Activated naive CD4-positive, alpha-beta T cell (primary cell): ENCODE measurements at places on chromosomes 5 and 9.

DNA sequence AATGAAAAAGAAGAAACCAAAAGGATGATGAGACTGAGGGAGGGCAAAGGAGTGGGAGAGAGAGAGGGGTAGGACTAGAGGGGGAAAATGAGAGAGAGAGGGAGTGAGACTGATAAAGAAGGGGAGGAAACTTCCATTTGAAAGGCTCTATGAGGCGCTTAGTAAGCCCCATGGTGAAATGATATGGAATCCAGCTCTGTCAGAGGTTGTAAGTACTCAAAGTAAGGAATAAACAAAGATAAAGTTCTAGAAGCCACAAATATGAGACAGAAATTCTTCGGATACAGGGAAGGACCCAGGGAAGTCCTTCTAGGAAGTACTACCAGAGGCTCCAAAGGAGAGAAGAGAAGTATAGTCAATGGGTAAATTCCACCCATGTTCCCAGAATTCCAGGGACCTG lies 21.7 kb upstream of the VLDLR start:
- DNase-seq, result no peak

GRCh38 chr9:124137009-124137943 lies 120.5 kb upstream of the NEK6 start:
- DNase-seq, result no peak

DNA sequence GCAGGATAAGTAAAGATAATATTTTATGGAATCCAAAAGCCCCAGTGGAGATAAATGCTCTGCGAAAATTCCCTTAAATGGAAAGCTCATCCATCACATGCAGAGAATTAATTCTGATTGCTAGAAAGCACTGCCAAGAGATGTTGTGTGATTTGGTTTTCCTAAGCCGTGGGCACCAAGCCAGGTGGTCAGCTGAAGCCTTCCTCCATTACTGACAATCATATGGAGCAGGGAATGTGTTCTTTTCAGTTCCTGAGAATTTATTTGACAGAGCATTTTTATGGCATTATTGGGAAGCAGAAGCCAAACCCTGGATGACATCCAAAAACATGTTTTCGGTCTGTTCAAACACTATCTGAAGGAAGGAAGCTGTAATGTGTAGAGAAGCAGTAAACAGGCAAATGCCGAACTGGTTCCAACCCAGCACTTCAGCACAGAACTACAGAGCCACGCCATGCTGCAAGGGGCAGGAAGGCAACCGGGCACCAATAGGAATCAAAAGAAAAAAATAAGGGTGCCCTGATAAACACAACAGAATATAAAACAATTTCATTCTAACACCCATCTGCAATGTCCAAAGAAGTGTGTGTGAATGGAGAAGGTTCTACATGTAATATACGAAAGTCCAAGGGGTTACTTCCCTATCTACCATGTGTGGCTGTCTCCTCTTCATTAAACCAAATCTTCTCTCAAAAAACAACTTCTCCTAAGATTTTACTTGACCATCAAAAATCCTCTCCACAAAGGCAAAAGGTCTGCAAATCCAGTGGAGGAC lies 12.3 kb downstream of the ARSB start:
- no peak for DNase-seq

DNA sequence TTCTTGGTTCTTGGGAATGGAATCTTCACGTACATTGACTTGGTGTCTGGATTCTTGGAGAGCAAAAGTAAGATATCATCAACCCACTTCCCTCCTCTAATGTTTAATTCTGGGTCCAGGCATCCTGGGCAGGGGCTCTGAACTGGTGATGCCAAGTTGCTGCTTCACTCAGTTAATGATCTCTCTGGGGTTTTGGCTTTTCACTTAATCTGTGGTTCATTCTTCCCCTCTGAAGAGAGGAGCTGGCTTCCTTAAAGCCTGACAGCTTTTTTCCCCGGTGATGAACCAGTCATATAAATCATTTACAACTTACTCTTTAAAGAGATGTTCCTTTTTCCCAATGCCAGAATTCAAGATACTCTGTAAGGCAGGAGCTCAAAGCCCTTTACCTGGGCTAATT lies 65.9 kb downstream of the ARHGAP26 start:
- no peak for DNase-seq

DNA sequence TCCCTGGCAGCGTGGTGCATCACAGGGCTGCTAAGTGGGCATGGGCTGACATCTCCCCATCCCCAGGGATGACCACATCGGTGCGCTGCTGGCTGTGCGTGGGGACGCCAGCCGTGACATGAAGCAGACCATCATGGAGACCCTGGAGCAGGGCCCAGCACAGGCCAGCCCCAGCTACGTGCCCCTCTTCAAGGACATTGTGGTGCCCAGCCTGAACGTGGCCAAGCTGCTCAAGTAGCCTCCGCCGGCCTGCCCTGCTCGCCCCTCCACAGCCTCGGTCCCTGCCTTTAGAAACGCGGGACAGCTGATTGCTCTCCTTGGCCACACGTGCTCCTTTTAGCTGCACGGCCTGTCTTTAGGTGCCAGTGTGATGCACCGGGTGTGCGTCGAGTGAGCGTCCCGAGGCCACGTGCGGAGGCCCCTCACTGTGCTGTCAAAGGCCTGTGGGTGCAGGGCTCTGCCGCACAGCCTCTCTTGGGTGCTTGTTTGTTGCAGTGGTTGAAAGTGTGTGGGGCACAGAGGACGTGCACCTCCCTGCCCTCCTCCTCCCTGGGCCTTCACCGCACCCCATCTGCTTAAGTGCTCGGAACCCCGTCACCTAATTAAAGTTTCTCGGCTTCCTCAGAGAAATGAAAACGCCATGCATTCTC lies 23.8 kb downstream of the EXOC3 start:
- no peak for DNase-seq

DNA sequence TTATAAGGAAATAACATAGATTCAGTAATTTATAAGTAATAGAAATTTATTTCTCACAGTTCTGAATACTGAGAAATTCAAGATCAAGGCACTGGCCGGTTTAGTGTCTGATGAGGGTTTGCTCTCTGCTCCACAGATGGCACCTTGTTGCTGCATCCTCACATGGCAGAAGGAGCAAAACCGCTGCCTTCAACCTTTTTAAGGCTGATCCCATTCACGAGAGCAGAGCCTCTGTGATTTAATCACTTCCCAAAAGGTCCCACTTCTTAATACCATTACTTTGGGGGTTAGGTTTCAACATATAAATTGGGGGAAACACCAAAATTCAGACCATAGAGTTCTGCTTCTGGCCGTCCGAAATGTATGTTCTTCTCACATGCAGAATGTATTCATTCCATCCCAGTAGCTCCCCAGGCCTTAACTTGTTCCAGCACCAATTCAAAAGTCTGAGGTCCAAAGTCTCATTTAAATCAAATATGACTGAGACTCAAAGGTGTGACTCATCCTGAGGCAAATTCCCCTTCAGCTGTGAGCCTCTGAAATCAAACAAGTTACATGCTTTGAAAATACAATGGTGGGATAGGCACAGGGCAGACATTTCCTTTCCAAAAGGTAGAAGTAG lies 30.6 kb downstream of the BAAT start:
- DNase-seq, result no peak

DNA sequence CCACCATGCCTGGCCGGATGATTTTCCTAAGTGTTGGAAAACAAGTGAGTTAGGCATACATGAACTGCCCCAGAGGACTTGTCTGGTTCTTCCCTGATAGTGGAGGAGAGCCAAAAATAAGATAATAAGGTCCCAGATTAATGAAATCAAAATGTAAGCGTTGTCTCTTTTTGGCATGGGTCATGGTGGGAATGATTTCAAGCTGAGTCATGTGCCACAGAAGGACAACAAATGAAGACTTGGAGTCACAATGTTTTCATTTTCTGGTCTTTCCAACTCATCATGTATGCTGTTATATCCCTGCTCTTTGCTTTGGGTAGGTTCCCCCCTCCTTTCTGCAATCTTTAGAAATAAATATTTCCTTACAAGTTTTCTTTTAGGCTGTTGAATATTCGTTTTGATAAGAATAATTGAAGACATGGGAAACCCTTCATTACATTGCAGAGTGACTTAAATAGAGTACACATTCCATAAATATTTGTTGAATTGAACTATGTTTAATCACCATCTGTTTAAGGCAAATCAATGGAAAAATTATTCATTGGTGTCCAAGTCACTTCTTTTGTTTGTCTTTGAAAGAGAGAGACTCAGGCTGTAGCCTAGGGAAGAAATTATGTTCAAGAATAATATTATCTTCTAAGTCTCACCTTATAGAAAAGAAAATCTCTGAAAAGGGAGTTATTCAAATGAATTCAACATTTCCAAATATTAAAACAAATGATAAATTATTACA lies 196.3 kb downstream of the CSNK1G3 start:
- DNase-seq, result no peak

DNA sequence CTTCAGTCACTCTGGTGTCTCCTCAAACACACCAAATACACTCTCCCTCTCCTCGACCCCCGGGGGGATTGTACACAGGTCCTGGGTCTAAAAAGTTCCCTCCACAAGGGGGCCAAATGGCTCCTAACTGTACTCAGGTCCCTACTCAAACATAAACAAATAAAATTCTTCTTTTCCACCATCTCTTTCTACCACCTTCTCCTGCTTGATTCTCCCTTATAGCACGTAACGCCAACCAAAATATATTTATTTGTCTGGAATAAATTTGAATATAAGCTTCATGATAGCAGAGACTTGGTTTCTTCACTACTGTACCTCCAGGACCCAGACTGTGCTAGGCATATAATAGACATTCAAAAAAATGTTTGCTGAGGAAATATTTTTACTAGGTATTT lies 21.4 kb downstream of the ZNF608 start:
- DNase-seq, result no peak

DNA sequence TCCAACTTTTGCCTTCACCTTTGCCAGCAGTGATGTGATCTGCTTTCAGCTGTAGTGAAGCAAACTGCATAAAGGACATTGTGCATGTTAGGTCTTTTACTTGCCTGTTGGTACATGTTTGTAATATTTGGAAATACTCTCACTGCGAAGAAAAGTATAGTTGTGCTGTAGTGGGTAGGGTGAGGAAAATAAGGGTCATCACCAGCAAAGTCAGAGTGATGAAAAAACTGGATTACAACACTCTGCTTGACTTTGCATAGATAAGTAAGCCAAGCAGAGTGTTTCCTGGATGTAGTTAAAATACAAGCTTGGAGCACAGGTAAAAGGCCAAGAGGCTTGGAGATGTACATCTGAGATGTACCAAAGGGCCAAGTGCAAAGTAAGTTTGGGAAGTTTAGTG lies 16.7 kb downstream of the TGFBR1 start:
- no peak for DNase-seq

DNA sequence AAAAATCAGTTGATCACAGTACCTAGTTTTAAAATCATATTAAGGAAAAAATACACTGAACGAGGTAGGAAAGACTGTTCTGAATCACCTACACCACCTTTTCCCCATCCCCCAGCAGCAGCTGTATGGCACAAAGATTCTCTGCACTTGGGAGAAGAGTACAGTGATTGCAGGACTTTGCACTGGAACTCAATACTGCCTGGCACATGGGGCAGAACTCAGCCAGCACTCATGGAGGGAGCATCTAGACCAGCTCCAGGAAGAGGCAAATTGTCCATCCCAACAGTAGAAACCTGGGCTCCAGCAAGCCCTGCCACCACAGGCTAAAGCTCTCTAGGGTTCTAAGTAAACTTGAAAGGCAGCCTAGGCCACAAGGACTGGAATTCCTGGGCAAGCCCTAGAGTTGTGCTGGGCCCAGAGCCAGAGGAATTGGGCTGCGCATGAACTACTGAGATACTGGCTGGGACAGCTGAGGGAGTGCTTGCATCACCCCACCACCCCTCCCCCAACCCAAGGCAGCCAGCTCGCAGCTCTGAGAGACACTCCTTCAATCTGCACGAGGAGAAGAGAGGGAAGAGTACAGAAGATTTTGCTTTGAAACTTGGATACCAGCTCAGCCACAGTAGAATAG lies 654.4 kb upstream of the CDH6 start:
- DNase-seq, result no peak

DNA sequence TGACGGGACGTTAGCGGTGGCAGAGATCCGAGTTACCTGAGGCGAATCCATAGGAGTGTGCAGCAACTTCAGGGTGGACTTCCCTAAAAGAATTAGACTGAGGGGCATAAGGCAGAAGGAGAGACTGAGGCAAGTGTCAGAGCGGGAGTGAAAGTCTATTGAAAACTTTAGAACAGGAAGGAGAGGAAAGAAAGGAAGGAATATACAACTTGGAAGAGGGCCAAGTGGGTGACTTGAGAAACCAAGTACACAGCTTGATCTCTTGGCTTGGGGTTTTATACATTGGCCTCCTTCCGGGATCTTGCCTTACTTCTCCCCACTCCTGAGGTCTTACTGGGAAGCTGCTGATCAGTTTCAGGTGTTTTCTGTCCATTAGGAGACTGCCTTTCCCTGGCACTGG lies 84.9 kb downstream of the SNX18 start:
- DNase-seq, result no peak

GRCh38 chr9:112380102-112380824 lies at the start of gene HSDL2:
HSDL2 (plus strand) TSS chr9:112380108; CDS start chr9:112380164, 56 bp downstream.
- DNase-seq, result no peak

- no peak for DNase-seq
These were observed 27.3 kb downstream of the AFAP1L1 start for GRCh38 chr5:149298842-149299404.

DNA sequence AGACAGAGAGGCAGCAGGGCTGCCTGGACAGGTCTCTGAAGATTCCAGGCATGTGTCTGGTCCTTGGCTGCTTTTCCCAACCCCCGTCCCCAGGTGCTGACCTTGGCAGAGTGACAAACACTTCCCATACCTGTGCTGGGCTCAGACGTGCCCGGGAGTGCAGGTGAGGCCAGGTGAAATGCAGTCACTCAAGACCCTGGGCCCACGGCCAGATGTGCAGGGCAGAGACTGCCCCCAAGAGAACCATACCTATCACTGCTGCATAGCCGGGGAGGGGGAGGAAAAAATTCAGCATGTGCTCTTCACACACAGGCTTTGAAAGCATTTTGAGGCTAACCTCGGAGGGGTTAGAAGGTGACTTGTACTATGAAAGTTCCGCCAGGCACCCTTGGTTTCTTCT lies 22.6 kb downstream of the CCNJL start:
- no peak for DNase-seq

- no peak for DNase-seq
These were observed 156.4 kb upstream of the RASEF start for GRCh38 chr9:83219154-83219923.

DNA sequence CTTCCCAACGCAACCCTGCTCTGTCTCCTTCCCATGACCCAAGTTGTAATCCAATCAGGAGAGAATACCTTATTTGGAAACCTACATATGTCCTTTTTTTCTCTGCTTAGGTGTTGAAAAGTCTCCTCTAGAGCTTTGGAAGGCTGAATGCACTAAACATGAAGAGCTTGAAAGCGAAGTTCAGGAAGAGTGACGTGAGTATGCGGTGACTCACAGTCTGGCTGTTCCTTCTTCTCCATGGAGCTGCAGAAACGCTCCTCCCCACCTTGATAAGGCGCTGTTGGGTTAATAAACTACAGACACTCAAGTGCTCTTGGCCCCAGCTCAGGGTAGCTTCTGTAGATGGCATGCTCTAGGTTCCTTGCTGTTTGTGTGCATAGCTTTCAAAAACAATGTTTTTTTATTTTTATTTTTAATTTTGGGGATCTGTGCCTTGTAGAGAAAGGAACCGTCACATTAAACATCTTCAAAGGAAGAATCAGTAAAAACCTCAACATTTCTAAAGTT lies 30.7 kb downstream of the RAI14 start:
- no peak for DNase-seq
